Activated T-helper 1 cell treated with anti-CD3 and anti-CD28 coated beads, Interleukin-2, amount 50 U/mL, for 16 hours (primary cell): ENCODE measurements at places on chromosomes 1 and 21.

DNA sequence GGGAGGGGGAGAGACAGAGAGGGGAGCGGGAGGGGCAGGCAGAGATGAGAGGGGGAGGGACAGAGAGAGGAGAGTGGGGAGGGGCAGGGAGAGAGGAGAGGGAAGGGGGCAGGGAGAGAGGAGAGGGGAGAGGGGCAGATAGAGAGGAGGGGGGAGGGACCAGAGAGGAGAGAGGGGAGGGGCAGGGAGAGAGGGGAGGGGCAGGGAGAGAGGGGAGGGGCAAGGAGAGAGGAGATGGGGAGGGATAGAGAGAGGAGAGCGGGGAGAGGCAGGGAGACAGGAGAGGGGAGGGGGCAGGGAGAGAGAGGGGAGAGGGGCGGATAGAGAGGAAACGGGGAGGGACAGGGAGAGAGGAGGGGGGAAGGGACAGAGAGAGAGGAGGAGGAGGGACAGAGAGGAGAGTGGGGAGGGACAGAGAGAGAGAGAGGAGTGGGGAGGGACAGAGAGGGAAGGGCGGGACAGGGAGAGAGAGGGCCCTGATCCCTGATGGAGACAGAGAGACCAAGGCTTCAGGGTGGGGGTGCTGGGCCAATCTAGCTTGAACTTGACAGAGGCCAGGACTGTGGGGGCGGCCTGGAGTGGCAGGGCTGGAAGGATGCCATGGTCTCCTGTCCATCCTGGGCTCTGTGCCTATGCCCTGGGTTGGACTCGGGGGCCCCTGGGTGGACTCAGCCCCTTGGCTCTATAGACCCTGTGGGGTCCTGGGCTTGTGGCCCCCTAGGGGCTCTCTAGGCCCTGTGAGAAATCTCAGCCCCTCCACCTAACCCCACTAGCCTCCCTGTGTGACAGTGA lies 43.6 kb downstream of the DMRTB1 start:
- DNase-seq: no peak

- DNase-seq: no peak
Measured at GRCh38 chr21:29514652-29515247, 216.0 kb downstream of the BACH1 start.

DNA sequence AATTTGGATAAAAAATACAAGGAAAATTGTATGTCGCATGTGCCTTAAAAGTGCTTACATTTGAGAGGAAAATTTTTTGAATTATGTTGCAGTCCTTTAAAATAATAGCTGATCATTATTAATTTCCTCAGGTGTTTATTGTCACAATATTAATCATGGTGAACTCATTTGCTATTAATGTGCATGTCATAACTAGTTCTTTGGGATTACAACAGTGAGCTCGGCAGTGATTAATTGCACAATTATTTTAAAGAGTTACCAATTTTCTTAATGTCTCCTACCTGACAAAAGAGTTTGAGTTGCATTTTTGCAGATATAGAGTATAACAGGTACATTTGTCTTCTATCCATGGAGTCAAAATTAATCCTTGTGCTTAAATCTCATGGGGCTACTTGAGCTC lies 854.3 kb downstream of the BRINP3 start:
- DNase-seq: no peak

DNA sequence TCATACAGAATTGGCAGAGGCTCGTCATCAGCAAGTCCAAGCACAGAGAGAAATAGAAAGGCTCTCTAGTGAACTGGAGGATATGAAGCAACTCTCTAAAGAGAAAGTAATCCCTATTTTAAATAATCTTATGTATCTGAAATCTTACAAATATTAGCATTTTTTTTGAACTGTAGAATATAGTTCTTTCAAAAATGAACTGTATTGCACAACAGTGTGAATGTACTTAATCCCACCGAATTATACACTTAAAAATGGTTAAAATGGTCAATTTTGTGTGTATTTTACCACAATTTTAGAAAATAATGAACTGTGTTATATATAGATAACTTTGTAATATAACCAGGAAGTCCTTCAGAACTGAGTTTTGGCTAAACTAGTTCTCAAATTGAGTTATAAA lies 75.9 kb downstream of the CCDC18 start:
- no peak for DNase-seq

DNA sequence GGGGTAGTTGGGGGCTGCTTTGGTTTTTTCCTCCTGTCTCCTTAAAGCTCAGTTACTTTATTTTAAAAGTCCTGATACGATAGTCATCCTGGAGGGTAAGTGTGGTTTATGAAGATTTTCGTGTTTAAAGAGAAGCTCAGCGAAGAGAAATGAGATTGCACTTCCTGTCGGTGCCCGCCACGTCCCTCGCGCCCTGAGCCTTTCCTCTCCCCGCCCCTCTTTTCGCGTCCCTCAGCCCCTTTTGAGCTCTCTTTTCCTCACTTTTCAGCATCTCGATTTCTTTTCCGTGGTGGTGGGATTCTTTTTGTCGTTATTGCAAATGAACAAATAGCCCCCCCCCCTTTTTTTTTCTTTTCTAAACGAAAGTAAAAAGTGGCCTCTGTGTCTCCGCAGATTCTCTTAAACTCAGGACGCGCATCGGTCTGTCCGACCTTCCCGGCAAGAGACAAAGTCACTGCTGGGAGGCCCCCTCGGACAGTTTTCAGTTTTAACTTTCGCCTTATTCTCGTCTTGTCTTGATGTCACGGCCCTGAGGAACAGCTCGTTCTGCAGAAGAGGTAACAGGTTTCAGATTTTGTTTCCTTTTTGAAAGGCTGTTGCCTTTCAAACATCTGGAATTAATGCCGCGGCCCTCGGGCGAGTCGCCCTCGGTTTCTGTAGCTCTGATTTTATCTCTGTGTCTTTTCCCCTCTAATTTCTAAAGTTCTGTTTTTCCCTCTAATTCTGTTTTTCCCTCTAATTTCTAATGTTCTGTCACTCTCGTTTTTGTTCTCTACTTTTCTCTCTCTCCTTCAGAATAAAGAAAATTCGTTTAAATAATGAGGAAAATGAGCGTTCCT lies 1.0 kb upstream of the DMRTA2 start:
- DNase-seq: no peak

- DNase-seq: no peak
Measured at GRCh38 chr1:37666241-37666867, 26.0 kb upstream of the CDCA8 start.

DNA sequence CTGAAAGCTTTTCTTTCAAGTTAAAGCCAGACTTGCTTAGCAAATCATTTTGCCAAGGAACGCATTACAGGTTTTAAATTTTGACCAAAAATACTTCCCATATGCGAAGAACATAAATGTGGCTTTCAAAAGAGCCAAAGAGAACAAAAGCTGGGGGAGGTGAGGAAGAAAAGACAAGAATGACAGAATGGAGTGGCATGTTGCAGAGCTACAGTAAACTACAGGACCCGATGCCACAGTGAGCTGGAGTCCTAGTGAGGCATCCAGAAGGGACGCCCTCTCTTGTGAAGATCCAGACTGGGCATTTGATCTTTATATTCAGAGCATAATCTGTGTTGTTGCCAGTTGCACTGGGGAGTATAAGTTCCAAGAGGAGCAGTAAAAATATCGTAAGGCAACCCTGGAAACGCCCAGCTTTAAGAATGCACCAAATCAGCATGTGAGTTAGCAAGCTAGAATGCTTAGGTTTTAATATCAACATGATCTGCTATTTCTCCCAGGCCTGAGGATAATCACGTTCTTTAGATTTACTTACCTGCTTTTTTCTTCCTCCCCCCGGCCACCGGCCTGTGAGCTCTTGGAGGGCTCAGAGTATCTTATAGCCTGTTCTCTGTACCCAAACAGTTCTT lies 48.4 kb upstream of the HOOK1 start:
- DNase-seq: no peak

DNA sequence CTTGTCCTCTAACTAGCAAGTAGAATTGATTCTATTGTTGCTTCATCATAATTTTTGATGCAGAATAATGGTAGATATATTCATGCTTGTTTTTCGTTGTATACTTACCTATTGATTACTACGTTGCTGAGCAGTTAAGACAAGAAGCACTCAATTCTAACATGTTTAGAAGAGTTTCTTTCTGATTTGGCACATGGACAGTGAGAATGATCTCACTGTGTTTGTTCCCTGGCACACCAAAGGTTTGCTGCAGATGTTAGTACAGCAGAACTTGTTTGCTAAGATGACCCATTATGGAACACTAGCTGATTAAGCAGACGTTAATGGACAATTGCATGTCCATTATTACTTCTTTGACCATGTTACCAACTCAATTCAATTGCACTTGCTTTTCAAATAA lies 184.7 kb upstream of the SGIP1 start:
- DNase-seq: no peak

DNA sequence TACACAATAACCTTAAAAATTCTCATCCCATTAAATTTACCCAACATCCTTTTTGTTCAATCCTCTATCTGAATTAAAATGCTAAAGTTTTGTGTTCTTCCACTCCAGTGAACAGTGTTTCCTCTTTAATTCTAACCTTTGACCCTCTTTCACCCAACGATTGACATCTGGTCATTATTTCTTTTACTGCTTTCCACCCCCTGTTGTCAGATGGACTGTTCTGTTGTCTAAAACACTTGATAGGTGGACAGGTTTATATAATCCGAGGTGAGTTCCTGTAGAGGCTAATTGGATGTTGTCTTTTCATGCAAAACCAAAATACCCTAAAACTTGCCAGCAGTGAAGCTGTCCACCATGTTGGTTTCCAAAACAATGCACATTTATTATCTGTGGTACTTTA lies 73.4 kb upstream of the SERTAD4 start:
- no peak for DNase-seq

GRCh38 chr21:28294051-28294450 lies 698.6 kb downstream of the LTN1 start:
- DNase-seq: no peak

DNA sequence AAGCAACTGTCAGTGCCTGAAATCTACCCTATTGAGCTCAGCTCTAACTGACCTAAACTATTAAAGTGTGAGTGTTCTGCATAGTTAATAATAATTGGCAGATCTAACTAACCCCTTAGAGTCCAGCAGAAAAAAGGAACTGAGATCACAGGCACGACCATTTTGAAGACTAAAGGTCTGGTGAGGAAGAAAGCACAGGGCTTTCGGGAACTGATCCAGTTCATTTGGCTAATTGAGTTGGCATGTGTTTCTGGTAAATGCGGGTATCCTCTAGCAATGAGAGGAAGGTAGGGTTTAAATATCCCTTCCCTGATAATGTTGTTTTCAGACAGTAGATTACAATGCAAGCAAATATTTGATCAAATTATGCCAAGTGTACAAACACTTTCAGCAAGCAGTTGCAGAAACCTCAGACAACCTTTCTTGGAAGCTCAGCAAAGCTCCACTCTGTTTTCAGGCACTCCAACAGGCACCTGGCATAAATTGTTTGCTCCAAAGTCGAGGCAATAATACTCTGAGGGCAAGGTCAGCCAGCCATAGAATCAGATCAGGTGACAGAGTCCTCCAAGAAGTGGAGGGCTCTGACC lies 100.8 kb downstream of the KCNK1 start:
- no peak for DNase-seq

DNA sequence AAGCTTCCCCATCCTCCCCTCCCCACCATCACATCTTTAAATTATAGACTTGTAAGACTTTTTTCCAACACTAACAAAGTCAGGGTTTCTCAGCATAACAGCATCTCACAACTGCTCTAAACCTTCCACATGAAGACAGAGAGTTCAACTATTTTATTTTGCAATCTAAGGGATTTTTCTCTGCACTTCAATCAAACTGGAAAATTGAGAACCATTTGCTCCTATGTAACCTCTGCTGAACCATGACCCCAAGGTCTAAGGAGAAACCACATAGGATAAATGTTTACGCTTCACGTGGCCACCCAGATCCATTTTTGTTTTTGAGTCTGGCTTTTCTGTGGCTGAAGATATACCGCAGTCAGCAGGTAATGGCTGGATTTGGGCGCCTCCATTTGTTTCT lies 13.2 kb downstream of the ERRFI1 start:
- DNase-seq: no peak

- no peak for DNase-seq
Measured at GRCh38 chr1:51663105-51663504, 46.2 kb downstream of the OSBPL9 start.

DNA sequence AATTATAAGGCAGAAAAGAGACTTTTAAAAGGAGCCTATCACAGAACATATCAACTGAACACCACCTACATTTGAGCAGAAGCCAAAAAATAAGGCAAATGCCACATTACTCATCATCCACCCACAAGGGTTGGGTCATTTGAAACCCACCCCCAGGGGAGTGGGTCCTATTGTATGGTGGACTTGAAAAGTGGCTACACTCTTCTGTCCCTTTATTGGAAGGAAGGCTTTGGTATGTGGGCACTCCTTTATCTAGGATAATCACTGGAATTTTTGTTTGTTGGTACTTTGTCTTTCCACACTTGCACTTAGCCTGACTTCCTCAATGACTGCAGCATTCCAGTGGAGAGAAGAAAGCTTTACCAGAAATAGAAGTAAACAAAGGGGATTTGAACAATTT lies 157.2 kb upstream of the COL11A1 start:
- DNase-seq: no peak

DNA sequence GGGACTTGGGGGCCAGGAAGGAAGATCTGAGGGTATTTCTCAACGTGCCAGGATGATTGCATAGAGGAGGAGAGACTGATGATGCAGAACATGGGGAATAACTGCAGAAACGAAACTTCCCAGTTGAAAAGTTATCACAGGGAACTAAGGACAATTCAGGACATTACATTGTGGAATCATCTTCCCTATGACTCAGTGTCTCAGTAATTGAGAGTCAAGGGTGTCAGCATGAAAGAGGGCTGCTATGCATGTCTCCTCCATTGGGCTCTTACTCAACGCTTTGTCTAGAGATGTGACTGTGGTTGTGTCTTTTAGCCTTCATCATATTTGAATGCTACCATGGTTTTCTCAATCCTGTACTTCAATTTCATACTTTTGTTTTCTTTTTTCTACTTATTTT lies 48.9 kb upstream of the PTGFR start:
- DNase-seq: no peak

GRCh38 chr1:118223426-118223825 lies 38.4 kb upstream of the SPAG17 start:
- no peak for DNase-seq

- no peak for DNase-seq
Measured at GRCh38 chr1:8443558-8444194, 125.8 kb downstream of the SLC45A1 start.

- DNase-seq: peak; percentile 22
Measured at GRCh38 chr1:234544087-234544579, 65.2 kb upstream of the TARBP1 start.

- DNase-seq: no peak
Measured at GRCh38 chr1:77218477-77219165, 609 bp downstream of the PIGK start.

GRCh38 chr1:17561561-17561985 lies 22.1 kb downstream of the ARHGEF10L start:
- DNase-seq: no peak

GRCh38 chr1:16122916-16123315 lies 33.0 kb downstream of the EPHA2 start:
- no peak for DNase-seq

GRCh38 chr1:13667691-13668090 lies 32.3 kb upstream of the PRDM2 start:
- DNase-seq: no peak
